ENCODE measurements at places on chromosomes 7 and 10. TPM values are rescaled to one million over a fixed set of nuclear protein-coding genes. Genes with fewer than 3 reads are reported as not detected.

DNA sequence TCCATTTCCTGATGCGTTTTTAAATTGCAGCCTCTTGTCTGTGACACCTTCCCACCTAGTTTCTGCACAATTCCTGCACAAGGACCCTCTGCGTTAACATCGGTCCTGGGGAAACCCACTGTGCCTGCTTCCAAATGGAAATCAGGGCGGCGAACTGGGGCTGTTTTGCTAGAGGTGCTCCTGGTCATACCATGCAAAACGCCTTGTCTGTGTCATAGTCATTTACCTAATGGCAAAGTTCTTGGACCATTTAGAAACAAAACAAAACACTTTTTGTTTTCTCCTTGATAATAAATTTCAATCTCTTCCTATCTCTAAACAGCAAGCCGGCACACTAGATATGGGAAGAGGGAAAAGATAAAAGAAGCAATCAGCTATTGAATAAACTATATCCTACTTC, 206.9 kb upstream of the KLF14 start:
- no peak for DNase-seq

DNA sequence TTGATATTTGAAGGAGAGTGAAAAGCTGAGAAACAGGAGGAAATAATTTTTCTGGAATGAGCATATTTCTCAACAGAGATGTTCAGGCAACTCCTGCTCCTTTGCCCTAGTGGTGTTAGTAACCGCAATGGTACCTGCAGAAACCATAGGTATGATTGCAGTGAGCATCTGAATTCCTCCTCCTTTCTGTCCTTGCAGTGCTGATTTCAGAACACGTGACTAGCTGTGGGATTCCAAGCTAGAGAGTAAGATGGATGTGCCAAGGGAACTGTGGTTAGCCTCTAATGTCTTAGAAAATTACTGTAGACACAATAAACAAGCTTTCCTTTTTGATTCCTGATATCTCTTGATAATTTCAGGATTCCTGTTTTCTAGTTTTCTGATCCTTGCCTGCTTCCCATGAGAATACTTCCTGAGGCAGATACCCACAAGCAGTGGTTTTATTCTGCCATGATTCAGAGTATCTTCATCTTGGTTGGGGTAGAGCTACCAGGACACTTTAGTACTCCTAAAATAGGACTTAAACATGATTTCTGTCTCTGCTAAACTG, 27.5 kb downstream of the LRGUK start:
- DNase-seq = no peak

- DNase-seq = no peak
Observed at GRCh38 chr7:149196151-149196704, 882 bp downstream of the ZNF282 start.

The STAG3 gene
- total RNA-seq = 3.1 TPM

DNA sequence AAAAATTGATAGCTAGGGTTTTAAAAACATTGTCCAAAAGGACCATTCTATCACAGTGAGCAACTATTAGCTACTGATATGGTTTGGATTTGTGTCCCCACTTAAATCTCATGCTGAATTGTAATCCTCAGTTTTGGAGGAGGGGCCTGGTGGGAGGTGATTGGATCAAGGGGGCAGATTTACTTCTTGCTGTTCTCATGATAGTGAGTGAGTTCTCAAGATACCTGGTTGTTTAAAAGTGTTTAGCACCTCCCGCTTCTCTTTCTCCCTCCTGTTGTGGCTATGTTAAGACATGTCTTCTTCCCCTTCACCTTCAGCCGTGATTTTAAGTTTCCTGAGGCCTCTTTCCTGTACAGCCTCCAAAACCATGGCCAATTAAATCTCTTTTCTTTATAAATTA, 500.4 kb upstream of the POT1 start:
- DNase-seq = no peak

DNA sequence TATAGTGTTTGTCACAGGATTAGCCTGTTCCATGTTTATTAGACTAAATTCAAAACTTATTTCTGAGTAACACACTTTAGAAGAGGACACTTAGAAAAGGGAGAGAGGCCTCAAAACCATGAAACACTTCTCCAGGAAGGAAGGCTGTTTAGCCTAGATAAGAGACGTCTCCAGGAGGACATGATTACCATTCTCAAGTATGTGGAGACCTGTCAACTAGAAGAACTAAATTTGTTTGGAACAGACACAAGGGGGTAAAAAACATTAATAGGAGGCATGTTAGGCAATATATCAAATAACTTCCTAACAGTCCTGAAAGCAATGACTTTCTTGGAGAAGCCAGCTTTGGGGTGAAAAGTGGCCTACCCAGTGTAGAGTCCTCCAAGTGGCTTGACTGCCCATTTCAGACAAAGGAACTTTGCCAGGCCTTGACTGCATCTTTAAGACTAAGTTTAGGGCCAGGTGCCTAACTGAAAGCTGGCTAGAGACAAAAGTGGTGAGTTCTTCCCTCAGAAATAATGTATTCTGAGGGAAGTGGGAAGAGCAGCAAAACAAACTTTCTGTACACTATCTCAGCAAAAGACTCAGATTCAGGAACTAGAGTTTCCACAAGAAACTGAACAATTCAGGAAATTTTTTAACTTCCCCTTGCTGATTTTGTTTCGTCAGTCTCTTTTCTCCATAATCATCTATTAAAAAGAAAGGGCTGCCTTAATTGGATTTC, 11.8 kb downstream of the NCOA4 start:
- DNase-seq = no peak

DNA sequence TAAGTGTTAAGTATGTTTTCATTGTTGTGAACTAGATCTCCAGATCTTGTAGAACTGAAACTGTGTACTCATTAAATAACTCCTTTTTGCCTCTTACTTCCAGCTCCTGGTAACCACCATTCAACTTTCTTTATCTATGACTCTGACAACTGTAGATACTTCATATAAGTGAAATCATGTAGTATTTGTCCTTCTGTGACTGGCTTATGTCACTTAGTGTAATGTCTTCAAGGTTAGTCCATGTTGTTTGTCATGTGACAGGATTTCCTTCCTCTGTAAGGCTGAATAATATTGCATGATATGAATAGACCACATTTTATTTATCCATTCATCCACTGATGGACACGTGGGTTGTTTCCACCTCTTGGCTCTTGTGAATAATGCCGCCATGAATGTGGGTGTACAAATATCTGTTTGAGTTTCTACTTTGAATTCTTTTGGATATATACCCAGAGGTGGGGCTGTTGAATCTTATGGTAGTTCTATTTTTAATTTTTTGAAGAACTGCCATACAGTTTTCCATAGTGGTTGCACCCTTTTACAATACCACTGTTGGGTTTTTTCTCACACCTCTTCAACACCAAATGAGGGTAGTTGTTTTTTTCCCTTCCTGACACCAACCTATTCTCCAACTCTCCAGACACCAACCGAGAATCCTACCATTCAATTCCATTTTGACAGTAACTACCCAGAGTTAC, 10.7 kb upstream of the FMC1 start:
- no peak for DNase-seq

The ELMO1 gene
- 7.8 TPM for total RNA-seq

Data from H9 (cell line).